ENCODE measurements at places on chromosomes 13 and 19. TPM values are rescaled to one million over a fixed set of nuclear protein-coding genes. Genes with fewer than 3 reads are reported as not detected.

DNA sequence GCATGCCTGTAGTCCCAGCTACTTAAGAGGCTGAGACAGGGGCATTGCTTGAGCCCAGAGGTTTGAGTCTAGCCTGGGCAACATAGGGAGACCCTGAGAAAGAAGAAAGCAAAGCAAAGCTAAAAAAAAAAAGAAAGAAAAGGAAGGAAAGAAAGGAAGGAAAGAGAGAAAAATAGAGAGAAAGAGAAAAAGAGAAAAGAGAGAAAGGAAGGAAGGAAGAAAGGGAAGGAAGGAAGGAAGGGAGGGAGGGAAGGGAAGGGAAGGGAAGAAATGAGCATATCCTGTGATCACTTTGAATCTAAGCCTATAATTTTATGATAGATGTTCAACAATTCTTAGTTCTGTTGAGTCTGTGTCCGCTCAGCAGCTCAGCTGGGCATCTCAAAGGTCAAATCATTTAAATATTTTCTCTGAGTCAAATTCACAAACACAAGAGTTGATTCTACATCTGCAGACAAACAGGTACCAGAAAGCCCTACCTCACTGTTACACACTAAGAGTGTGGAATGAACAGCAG lies 70.4 kb downstream of the SUCLA2 start:
- DNase-seq, result no peak

- no peak for DNase-seq
Measured at GRCh38 chr19:16463991-16464575, 7.7 kb downstream of the EPS15L1 start.

- DNase-seq, result no peak
Measured at GRCh38 chr13:77583581-77583980, 48.1 kb downstream of the SCEL start.

- DNase-seq, result no peak
Measured at GRCh38 chr19:15584095-15584494, 30.9 kb upstream of the CYP4F8 start.

DNA sequence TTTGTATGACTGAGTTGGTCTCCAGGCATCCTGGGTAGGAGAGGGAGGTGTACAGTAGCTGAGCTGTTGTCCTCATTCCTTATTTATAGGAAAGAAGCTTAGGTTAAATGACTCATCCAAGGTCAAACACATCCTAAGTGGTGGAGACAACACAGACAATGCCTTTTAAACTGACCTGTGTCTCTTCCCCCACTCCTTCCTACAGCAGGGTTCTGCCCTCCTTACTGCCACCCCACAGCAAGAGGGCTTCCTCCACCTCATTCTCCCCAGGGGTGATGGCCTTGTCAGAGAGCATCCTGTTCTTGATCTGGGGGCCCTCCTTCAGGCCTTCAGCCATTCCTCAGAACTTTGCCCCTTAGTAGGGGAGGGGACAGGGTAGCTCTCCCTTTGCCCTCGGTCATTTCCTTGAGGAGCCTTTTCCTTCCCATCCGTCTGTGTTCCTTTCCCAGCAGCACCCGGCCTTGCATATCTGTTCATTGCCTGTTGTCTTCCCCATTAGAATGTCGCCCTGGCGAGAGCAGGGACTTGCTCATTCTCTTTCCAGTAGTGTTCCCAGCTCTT lies 48.2 kb upstream of the GPI start:
- DNase-seq, result no peak

TTC9B gene
- 0.14 TPM for polyA plus RNA-seq

PSG11 gene
- polyA plus RNA-seq, result not detected

KIR2DL1 gene
- polyA plus RNA-seq, result not detected

TMIGD2 gene
- polyA plus RNA-seq, result 0.61 TPM
